ENCODE measurements at places on chromosomes 7 and 10. TPM values are rescaled to one million over a fixed set of nuclear protein-coding genes. Genes with fewer than 3 reads are reported as not detected.

The NSUN6 gene
- total RNA-seq, result 33.5 TPM

The SPDYE2 gene
- total RNA-seq, result 0.52 TPM

The SLC29A4 gene
- 3.7 TPM for total RNA-seq

The EN2 gene
- total RNA-seq, result not detected

- DNase-seq, result no peak
Observed at GRCh38 chr10:842795-843194, 88.7 kb downstream of the LARP4B start.

GRCh38 chr10:117830787-117831212 lies 215.9 kb downstream of the RAB11FIP2 start:
- no peak for DNase-seq

GRCh38 chr7:116769546-116769945 lies 92.8 kb upstream of the CAPZA2 start:
- DNase-seq, result no peak

- no peak for DNase-seq
Observed at GRCh38 chr10:61541960-61542359, 88.8 kb upstream of the TMEM26 start.

DNA sequence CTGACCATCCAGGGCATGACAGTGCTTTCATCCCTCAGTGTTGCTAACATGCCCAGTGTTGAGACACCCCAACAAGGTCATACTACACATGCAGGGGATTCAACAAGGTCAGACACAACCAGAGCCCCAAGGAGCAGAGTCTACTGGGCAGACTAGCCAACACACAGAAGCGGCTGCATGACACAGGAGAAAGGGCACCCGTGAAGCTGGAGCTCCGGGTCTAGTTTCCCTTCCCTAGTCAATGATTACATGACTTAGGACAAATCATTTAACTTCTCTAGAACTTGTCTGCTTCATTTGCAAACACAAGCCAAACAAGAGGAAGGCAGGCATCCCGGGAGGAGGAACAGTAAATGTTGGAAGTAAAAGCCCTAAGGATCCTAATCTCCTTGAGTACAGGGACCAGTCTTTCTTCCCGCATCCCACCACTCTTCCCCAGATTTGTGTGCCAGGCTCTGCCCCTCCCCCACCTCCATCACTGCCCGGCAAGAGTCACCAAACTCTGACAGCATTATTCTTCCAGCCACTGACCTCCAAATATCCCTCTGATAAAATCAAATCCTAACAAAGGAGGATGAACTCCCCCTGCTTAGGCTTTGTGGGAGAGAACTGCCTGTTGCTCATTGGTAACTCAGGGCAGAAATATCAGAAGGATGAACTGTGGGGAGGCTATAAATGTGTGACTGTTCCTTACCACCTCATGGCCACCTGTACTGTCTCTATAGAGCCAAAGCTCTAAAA lies 104.3 kb downstream of the KCNMA1 start:
- no peak for DNase-seq

- no peak for DNase-seq
Observed at GRCh38 chr7:282621-283020, 7.3 kb upstream of the FOXL3 start.

GRCh38 chr10:69732147-69732825 lies 69.4 kb upstream of the COL13A1 start:
- no peak for DNase-seq

DNA sequence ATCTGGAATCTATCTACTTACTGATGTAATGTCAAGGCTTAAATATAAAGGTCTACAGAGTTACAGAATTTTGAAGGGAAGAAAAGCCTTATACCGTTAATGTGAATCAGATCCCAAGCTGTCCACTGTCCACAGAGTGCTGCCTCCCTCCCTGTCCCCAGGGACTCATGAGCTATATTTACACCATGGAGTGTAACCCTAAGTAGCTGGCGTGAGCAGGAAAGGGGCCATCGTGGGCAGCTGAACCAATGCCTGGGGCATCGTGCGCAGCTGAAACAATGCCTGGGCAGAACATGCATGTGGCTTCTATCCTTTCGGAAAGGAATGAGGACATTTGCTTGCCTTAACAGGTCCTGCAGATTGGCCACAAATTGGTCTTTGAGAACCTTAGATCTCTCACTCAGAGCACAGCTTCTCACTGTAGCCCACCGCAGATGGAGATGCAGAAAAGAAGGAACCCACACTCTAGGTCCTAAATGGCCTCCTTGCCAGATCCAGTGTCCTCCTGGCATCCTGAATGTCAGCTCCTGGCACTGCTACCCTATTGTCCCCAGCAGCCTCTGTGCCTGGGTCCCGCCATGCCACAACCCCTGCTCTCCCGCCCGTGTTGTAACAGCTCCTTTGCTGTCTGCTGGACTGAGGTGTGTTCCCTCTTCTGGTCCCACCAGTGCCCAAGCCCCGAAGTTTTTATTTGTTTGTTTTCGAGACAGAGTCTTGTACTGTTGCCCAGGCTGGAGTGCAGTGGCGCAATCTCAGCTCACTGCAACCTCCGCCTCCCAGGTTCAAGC lies 30.3 kb downstream of the CCDC3 start:
- no peak for DNase-seq

- DNase-seq, result peak; percentile 5
Observed at GRCh38 chr7:1806354-1806753, 136.3 kb downstream of the ELFN1 start.

All from ureter (tissue), 1 donor.